ENCODE measurements at places on chromosomes 3 and 15.
A peak's percentile ranks its signal among the peaks of the same experiment; 100 is the strongest.

- DNase-seq: no peak
These were observed 35.6 kb upstream of the LIPC start for GRCh38 chr15:58396181-58396580.

DNA sequence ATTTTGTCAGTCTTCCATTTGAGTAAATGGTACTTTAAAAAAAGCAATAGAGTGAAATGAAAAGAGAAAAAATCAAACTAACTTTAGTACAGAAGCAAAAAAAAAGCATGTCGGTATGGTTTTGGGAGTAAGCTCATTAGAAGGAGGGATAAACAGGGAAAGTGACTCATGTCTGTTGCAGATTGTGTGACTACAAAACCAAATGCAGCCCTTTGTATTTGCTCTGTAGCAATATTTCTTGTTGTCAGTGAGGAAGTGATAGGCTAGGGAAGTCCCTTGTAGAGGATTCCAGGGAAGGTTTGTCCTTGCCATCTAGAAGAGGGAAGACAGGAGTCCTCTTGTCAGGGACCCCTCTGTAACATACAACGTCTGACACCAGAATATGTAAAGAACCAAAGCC, 150.5 kb upstream of the POU1F1 start:
- DNase-seq: no peak

DNA sequence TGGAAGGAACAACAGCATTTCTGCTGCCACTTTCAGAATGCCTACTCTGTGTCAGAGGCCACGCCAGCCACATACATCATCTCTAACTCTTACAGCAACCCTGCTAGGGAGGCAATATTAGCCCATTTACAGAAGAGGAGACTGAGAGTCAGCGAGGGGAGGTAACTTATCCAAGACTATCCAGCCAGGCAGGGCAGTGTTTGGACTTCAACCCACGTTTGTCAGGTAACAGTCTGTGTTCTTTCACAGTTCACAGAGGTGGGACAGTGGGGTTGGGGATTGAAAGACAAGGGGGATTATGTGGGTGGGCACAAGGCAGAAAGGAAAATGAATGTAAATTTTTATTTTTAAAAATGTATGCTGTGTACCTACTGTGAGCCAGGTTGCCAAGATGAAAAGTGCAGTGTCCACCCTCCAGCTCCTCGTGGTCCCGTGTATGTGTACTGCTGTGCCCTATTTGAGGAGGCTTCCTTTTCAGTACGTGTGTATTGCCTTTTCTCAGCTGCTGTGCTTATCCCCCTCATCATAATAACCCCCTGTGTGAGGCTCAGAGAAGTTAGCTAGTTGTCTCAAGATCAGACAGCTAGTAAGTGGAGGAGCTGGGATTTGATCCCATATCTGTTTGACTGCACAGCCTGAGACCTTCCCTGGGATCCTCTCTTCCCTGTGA, 16.5 kb upstream of the ATP2B2 start:
- DNase-seq: no peak

DNA sequence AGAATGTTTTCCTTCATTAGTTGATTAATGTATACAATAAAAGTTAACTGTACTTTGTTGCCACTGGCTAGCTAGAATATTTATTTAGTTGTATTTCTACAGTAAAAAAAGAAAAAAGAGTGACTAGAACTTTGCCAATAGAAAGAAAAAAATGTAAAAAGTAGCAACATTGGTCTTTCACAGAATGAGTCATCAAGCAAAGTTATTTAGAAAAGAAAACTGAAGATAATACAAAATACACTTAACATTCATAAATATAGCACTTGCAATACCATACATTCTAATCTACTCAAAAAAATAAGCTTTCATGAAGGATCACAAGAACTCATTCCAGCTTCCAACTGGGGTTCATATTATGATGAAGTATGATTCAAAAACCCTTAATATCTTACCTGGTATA, 83.4 kb downstream of the AQR start:
- no peak for DNase-seq

DNA sequence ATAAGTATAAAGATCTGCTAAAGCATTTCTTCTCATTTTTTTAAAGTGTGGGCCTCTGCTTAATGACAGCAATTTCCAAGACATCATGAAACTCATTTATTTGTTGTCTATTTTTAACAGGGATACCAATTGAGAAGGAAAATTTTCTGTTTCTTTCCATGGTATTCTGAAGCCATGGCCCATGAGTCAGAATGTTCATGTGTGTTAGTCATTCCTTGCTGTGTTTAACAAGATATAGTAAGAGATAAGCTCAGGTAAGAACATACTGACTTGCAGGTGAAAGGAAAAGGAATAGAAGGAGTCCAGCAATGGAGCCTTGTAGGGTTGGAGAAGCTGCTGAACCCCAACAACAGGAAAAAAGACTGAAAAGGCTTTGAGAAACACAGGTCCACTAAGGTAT, 17.0 kb upstream of the ARID3B start:
- DNase-seq: no peak

- no peak for DNase-seq
These were observed 33.2 kb downstream of the HDAC11 start for GRCh38 chr3:13513051-13513912.

DNA sequence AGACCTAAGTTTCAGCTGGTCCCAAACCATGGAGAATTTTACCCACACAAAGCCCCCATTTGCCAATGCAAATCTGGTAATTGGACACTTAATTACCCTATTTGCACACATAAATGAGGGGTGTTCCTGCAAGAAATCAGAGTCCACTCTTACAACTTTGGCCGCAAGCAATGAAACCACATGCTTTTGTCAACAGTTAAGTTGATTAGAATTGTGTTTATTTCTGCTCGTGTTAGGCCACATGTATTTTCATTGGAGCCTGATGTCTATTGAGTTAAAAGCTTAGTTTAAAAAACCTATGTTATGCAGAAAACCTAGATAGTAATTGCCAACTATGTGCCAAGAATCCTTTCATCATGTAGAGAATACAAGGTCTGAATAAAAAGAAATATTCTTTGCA, 153.8 kb upstream of the CMC1 start:
- no peak for DNase-seq

GRCh38 chr3:171129827-171130226, 103.3 kb upstream of the SLC2A2 start:
- DNase-seq: no peak

DNA sequence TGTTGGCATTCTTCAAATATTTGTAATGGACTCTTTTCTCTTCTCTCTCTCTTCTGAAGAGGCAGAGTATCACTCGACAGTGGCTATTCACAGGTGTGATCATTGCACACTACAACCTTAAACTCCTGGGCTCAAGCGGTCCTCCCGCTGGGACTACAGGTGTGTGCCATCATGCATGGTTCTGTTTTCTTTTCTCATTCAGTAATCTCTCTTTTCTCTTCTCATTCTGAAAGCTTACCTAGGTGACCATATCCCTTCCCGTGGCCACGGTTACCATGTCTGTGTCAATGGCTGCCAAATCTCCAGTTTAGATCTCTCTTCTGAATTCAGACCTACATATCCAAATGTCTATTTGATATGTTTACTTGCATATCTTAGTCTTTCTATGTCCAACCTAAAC, 96.3 kb downstream of the SOX2 start:
- DNase-seq: no peak

GRCh38 chr3:190983875-190984274, 121.4 kb upstream of the GMNC start:
- no peak for DNase-seq

- no peak for DNase-seq
These were observed 110.2 kb downstream of the PLCL2 start for GRCh38 chr3:16994854-16995525.

DNA sequence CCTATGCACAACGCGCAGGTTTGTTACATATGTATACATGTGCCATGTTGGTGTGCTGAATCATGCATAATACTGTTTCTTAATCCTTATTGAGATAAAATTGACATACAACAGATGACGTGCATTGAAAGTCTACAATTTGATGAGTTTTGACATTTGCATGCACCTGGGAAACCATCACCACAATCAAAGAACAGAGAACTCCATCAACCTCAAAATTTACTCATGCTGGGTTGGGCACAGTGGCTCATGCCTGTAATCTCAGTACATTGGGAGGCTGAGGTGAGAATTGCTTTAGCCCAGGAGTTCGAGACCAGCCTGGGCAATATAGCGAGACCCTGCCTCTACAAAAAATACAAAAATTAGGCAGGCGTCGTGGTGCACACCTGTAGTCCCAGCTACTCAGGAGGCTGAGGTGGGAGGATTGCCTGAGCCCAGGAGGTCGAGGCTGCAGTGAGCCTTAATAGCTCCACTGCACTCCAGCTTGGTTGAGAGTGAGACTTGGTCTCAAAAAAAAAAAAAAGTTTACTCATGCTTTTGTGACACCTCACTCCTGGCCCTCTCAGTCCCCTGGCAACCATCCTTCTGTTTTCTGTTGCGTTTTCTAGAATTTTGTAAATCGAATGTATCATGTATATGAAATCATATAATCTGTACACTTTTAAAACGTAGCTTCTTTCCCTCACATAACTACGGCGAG, 56.6 kb downstream of the BHLHE40 start:
- DNase-seq: no peak

GRCh38 chr3:185717627-185718402, 107.0 kb downstream of the IGF2BP2 start:
- no peak for DNase-seq

GRCh38 chr3:168862466-168862865, 766.7 kb upstream of the GOLIM4 start:
- no peak for DNase-seq

- DNase-seq: no peak
These were observed 699.1 kb downstream of the MCTP2 start for GRCh38 chr15:94930441-94930840.

- DNase-seq: no peak
These were observed 26.6 kb upstream of the SMAD6 start for GRCh38 chr15:66675446-66675845.

- DNase-seq: no peak
These were observed 8.3 kb upstream of the ATP8B4 start for GRCh38 chr15:50127255-50127777.

- peak; percentile 89 for DNase-seq
These were observed at the start of gene NUP210 for GRCh38 chr3:13420045-13420830. Gene NUP210 (minus strand): TSS chr3:13420322. CDS start chr3:13420226, 96 bp downstream.

- DNase-seq: no peak
These were observed 1295.8 kb upstream of the ALCAM start for GRCh38 chr3:104070906-104071305.

GRCh38 chr15:83410532-83410931, 36.6 kb upstream of the SH3GL3 start:
- no peak for DNase-seq

- DNase-seq: no peak
These were observed 507 bp upstream of the JMJD7 start for GRCh38 chr15:41827290-41827879.

DNA sequence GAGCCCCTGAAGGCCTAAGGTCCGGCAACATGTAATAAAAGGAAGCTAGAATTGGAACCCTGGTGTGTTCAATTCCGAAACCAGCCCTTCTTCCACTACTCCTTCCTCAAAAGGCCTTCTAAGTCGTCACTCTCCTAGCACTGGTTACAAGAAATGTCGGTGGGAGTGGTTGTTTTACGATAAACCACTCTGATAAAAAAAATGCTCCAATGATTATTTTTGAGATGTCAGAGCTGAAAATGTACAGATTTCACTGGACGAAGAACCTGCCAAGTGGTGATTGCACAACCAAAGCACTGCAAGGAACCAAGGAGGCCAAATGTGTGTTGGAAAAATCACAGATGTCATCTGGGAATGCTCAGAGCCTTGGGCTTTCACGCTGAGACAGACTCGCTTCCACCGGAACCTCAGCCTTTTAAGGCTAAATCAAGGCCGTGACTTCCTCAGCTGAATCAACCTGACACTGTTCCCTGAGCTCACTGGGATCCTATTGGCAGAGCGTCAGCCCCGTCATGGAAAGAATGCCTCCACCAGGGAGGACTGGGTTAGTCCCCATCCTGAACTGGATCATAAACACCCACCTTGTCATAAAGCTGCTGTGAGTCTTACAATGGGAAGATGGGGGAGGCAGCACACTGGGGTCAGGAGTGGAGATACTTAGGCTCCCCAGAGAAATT, 108.1 kb upstream of the THBS1 start:
- no peak for DNase-seq

- no peak for DNase-seq
These were observed 1142.1 kb upstream of the CADM2 start for GRCh38 chr3:83816653-83817052.

DNA sequence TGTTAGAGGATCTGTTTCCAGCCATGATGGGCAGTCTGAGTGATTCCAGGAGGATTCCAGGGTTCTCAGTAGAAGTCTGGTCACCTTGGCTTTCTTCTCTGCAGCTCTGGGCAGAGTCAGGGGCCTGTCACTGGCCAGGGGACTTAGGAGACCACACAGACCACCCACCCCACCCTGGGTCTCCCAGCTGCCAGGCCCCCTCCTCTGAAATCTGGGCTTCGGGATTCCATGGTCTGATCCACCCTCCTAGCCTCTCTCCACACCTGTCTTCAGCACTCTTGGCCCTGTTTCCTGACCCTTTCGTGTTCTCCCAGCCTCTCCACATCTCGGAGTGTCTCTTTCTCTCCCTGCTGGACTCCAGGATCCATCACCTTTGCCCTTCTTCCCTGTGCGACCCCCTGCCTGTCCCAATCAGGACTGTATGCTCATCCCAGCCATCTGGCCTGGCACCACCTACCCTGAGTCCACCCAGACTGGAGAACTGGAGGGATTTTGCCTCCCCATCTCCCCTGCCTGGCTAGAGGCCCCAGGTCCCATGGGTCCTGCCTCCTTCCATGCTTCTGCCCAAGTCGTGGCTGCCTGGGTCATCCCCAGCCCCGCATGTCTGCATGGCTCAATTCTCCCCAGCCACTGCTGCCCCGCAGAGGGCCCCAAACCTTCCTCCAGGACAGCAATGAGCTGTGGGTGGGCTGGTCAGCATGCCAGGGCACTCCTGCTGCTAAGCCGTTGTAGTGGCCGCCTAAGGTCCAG, 34.3 kb downstream of the GOLGA6L10 start:
- DNase-seq: no peak

GRCh38 chr15:65416845-65417416, 5.8 kb downstream of the IGDCC4 start:
- DNase-seq: no peak

DNA sequence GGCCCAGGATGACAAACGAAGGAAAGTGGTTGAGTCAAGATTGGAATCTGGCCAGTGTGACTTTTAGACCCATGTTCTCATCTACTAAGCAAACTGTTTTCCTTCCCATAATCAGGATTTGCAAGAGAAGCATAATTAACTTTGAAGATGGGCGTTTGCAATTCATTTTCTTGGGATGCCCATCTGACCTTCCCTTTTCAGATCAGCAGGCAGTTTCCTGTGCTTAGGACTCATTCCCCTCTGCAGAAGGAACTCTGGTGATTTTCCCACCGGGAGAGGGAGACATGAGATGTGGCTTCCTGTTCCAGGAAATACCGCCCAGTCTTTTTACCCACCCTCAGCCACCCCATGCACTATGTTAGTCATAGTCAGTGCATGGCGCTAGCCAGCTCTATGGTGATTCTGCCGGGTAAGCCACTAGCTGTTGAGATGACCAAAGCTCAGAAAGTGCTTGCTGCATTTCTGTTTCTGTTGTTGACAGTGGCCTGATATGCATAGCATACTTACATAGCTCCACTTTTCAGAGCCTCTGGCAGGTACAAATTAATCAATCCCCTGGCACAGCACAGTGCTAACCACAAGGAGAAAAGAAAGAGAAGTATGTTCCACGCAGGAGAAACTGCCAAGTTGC, 129.4 kb downstream of the VGLL4 start:
- DNase-seq: no peak
